ENCODE measurements at places on chromosomes 12 and 14.

DNA sequence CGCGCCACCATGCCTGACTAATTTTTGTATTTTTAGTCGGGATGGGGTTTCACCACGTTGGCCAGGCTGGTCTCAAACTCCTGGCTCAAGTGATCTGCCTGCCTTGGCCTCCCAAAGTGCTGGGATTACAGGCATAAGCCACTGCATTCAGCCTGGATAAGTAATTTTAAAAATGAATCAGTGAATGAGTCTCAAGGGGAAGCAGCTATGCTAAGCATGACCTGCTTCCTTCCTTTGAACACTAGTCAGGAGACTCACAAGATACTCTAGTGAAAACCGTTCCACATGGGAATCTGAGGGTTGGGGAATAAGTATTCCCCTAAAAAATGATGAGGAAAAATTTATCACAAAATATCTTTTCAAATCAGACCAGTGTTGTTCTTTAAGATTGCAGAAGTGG lies 10.7 kb upstream of the FAM234B start:
- no peak for DNase-seq

DNA sequence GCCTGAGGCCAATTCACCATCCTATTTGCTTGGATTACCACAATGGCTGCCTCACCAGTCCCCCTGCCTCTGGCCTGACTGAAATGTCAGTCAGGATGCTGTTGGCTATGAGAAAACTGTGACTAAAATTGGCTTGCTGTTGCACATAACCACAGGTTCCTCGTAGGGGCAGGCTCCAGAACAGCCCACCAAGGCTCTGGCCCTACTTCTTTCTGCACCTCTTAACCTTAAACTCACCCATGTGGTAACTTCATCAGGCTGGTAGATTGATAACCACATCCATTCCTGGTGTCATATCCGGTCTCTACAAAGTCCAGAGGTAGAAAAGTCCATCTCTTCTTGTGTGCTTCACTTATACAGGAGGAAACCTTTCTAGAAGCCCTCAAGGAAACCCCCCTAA lies 172.4 kb upstream of the PLXNC1 start:
- DNase-seq, result no peak

- no peak for DNase-seq
Observed at GRCh38 chr12:10016881-10017280, 6.5 kb downstream of the CLEC12B start.

GRCh38 chr12:38374751-38375150 lies 58.2 kb downstream of the ALG10B start:
- DNase-seq, result no peak

GRCh38 chr14:25537846-25538455 lies 488.0 kb upstream of the STXBP6 start:
- peak; percentile 39 for DNase-seq

- no peak for DNase-seq
Observed at GRCh38 chr12:114355389-114356088, 50.4 kb downstream of the TBX5 start.

- DNase-seq, result no peak
Observed at GRCh38 chr14:26157517-26157916, 440.3 kb downstream of the NOVA1 start.

DNA sequence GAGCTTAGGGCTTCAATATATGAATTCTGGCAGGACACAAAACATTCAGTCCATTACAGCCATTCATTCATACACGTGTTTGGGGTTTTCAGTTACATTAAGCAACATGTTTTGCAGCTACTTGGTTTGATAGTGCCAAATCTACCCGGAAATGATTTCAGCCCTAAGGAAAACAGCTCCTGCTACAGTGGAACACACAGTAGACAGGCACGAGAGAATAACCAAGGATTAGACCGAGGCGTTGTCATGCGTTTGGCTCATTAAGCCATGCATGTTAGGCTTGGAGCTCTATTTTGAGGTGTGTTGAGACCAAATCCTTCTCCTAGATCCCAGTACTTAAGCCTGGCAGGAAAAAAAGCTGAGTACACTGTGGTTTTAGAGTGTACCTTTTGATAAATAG lies 177.4 kb downstream of the PRKCH start:
- DNase-seq, result no peak

- DNase-seq, result no peak
Observed at GRCh38 chr12:91142221-91142631, 30.9 kb upstream of the LUM start.

- DNase-seq, result no peak
Observed at GRCh38 chr12:113057565-113058485, 1.3 kb downstream of the DTX1 start.

GRCh38 chr14:103293465-103293864 lies 40.6 kb upstream of the EIF5 start:
- DNase-seq, result no peak

- no peak for DNase-seq
Observed at GRCh38 chr12:132161036-132161781, 17.0 kb downstream of the NOC4L start.

GRCh38 chr14:23102801-23103200 lies 2.0 kb downstream of the CIROP start:
- no peak for DNase-seq

DNA sequence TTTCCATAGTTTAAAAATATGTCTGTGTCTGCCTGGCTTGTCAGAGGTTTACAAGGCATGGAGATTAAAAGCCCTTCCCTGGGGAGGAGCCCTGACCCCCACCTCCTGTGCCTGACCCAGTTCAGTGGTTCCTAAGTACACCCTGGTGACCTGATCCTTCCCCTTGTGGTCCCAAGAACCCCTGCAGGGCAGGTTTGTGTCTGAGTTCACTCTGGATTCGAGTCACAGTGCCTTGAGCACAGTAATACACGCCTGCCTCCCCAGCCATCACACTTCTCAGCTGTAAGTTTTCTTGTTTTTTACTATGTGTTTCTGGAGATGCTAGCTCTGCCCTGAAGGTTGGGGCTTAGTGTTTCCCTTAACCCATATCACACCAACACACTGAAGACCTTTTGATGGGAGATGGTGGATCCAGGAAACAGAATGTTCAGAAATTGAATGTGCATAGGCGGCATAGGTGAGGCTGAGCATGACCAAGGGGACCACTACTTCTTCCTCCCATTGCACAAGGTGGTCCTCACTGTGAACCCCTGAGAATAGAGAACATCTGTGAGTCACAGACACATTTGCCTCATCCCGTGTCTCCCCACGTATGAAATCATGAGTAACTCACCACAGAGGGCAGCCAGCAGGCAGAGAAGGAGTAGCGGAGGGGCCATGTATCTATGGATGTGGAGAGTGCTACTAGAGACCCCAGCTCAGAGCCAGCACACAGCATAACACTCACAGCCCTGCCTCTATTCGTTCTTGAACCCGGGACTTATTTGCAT lies 962.9 kb downstream of the TMEM121 start:
- DNase-seq, result no peak

DNA sequence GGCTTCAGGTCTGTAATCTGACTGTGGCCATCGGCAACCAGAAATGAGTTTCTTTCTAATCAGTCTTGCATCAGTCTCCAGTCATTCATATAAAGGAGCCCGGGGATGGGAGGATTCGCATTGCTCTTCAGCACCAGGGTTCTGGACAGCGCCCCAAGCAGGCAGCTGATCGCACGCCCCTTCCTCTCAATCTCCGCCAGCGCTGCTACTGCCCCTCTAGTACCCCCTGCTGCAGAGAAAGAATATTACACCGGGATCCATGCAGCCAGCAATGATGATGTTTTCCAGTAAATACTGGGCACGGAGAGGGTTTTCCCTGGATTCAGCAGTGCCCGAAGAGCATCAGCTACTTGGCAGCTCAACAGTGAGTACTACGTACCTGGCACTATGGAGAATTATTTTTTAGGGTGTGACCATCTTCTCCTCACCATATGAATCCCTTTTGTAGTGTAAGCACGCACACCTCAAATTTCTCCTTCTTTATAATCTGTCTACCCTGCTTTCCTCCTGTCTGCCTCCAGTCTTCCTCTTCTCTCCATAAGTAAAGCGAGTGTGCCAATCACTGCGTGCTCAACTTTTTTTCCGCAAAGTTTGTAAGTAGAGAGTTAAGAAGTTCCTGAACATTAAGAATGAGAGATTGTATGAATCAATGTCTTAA lies at the start of gene TPH2:
Gene TPH2 (plus strand): TSS at position 118 of the 658 bp plus-strand sequence. CDS start 142 bp downstream, at position 260.
- no peak for DNase-seq

- no peak for DNase-seq
Observed at GRCh38 chr12:124727264-124727800, 136.3 kb downstream of the SCARB1 start.

GRCh38 chr12:94147387-94147990 lies 888 bp upstream of the PLXNC1 start:
- no peak for DNase-seq

DNA sequence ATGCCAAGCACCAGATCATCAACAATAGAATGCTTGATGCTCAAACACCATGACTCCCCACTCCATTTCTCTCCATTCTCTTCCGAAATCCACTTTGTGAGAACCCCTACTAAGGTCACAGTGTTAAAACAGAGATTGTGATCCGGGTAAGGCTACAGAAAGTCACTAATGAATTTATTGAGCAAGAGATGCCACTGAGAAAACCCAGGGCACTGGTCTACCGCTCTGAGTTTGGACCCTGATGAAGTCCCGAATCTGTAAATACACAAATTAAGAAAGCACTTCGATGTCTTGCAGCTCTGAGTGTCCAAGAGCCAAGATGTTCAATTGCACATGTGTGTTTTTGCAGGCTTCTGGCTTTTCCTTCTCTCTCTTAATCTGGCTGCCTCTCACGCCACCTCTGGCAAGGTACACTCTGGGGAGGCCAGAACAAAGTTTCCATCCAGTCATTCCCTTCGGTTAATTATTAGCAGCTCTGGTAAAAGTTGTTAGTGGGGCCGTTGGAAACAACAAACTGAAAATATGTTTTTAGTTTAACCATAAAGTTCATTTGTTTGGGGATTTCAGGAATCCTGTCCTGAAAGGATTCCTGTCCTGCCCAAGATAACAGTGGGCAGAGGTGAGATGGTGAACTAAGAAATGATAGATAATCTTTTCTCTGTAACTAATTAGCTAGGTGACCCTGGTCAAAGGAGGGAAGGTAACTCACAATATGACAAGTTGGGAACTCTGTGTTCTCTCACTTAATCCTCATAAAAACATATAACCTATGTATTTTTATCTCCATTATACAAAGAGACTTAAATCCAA lies 75.4 kb downstream of the BTG1 start:
- DNase-seq, result no peak

DNA sequence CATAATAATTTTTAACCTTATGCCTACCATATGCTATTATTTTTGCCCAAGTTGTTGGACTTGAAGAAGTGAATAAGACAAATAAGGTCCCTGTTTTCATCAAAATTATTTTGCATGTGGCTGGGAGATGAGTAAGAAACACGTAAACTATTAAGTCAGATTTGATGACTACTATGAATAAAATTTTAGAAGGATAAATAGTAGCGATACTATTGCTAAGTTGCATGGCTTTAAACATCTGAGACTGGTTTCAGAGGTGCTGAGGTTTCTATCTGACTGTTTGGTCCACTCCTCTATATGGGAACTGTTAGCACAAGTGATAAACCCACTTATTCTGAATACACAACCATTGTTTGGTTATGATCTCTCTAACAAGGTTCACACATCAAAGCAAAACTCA lies 674.3 kb upstream of the MDGA2 start:
- DNase-seq, result no peak

- no peak for DNase-seq
Observed at GRCh38 chr12:121366063-121366459, 13.8 kb upstream of the ANAPC5 start.

GRCh38 chr14:53190938-53191337 lies 37.8 kb upstream of the DDHD1 start:
- no peak for DNase-seq

GRCh38 chr14:75884198-75884611 lies 97.6 kb downstream of the TGFB3 start:
- no peak for DNase-seq

GRCh38 chr12:82358200-82359114 lies at the start of the genes CCDC59 and METTL25:
CCDC59 (minus strand) TSS chr12:82358387; CDS start chr12:82358376, 11 bp downstream.
METTL25 (plus strand) TSS chr12:82358529; CDS start chr12:82358566, 37 bp downstream.
- peak; percentile 93 for DNase-seq

- DNase-seq, result no peak
Observed at GRCh38 chr12:25829192-25829591, 129.3 kb upstream of the RASSF8 start.

DNA sequence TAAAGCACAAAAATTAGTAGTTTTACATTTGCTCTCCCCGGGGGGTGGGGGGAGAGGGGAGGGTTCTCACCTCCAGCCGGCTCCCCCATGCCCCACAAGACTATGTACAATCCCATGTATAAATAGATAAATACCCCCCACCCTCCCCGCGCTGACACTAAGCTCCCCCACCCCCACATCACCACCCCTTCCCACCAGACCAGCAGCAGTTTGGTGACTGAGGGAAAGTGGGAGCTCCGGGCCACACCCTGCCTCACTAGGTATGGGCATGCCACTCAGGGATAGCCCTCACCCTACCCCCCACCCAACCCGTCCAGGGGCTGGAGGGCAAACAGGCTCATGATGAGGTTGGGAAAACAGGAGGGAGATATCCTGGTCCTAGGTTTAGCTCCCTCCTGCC lies 1.9 kb upstream of the PRKAG1 start:
- no peak for DNase-seq

DNA sequence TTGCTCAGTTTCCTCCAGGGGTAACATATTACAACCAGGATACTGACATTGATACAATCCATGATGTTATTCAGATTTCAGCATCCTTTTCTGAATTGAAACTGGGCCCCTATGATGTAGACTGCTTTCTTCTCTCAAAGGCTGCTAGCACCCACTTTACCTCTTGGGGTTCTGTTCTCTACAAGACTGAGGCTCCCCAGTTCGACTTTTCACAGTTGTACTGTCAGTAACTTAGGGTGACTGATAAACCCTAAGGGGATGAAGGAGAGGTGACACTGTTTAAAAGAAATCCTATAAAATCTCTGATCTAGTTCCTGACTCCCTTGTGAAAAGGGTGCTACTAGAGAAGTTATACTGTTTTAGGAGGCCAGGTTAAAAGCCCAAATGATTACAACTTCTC lies 818 bp downstream of the VPS33A start:
- DNase-seq, result no peak

DNA sequence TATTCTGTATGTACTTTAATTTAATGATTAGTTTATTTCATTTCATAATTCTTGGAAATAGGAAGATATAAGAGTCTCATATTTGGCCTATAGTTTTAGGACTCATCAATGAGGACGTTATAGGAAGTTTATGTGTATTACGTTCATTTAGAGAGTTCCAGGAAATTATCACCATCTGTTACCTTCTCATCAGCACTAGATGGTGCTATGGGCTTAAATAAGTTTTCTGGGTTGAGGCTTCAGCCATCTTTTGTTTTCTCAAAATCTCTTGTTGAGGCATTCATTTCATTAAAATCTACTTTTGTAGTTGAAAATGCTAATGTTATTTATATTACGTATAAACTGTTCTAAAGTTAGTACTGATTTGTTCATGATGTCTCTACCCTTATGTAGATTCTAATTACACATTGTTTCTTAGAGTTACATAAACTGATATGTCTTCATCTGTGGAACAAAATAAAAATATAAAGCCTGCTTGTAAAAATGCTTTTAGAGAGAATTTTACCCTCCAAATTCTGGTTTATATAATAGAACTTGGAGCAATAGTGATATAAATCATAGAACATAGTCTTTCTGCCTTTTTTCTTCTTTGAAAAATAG lies 89.2 kb downstream of the CFAP54 start:
- DNase-seq, result peak; percentile 60

GRCh38 chr14:59299731-59300130 lies 111.3 kb downstream of the DAAM1 start:
- DNase-seq, result no peak
